Fibroblast of skin of back (primary cell): ENCODE measurements at places on chromosomes 1 and 21.

GRCh38 chr21:44650265-44650972 lies 4.0 kb downstream of the KRTAP12-4 start:
- no peak for DNase-seq

DNA sequence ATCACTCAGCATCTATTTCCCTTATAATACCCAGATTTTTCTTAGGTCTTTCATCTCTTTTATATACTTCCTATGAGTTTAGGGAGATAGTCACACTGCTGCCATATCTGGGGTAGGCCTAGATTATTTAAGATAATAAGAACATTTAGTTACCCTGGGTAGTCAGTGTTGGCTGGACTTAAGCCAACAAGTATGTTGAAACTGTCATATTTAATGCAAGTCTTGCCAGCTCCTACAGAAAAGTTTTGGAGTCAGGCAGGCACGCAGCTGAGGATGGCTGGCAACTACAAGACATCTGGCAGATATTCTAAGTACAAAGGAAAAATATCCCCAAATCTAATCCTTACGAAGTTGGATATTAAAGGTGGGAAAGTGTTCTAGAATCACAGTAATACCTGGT lies 19.2 kb upstream of the DEPDC1 start:
- peak; percentile 10 for DNase-seq

GRCh38 chr1:228793032-228793431 lies 57.8 kb downstream of the RHOU start:
- no peak for DNase-seq

- no peak for DNase-seq
These were observed 65.6 kb upstream of the DMRTA2 start for GRCh38 chr1:50488876-50489275.

DNA sequence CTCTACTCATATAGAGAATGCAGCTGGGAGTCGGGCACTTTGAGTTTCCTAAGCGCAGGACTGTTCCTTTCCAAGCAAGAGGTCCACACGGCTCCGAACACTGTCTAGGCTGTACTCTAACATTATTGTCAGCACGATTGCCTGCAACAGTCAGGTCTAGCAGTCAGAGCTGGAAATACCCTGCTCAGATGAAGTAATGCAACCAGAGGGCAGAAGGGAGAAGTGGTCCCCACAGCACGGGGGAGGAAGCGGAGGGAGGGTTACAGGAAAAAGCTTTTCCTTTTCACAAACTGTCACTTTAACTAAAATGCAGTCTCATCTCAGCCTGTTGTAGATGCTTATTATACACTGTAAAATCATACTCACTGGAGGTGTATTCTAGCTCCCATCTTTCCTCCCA lies 98.9 kb upstream of the SLC44A3 start:
- DNase-seq, result no peak

GRCh38 chr1:100122177-100122576 lies 10.6 kb downstream of the SASS6 start:
- no peak for DNase-seq

DNA sequence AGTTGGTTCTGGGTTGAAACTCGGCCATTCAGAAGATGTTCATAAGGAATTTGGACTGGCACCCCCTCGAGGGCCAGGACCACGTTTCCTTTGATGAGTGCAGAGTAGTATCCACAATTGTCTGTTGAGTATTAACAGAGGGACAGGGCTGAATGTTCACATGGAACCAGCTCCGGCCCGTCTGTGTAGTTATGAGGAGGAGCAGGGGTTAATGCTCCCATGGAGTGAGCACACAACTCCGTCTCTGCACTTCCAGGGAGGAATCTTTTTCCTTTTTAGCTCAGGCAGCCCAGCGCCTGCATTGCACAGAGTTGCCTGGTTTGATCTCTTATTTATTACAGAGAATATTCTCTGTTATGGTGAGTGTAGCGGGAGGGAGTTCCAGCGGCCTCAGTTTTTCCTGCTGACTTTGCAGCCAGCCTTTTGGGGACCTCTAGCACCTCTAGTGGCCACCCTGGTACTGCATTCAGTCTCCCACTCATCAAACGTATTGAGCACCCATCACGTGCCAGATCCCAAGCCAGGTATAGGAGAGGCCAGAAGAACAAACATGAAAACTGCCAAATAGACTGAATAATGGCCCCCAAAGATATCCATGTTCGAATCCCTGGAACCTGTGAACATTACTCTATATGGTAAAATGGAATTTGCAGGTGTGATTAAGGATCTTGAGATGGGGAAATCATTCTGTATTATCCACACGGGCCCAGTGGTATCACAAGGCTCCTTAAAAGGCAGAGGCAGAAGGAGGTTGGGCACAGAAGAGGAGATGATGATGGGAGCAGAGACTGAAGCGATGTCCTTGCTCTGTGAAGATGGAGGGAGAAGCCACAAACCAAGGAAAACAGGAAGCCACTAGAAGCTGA lies 167.7 kb upstream of the CSF3R start:
- DNase-seq, result peak; percentile 40

- no peak for DNase-seq
These were observed 74.7 kb upstream of the NGF start for GRCh38 chr1:115412733-115413132.

GRCh38 chr1:247210376-247211117 lies 38.7 kb upstream of the ZNF124 start:
- peak; percentile 94 for DNase-seq

GRCh38 chr1:1291023-1291528 lies 10.8 kb downstream of the SCNN1D start:
- DNase-seq, result no peak

- peak; percentile 81 for DNase-seq
These were observed 72.4 kb upstream of the CYP2J2 start for GRCh38 chr1:59999006-59999405.

- DNase-seq, result no peak
These were observed 36.1 kb upstream of the IL20 start for GRCh38 chr1:206829282-206829681.

- DNase-seq, result peak; percentile 71
These were observed 46.2 kb downstream of the USP25 start for GRCh38 chr21:15775981-15776380.

GRCh38 chr1:154808261-154808908 lies 61.7 kb downstream of the KCNN3 start:
- no peak for DNase-seq

DNA sequence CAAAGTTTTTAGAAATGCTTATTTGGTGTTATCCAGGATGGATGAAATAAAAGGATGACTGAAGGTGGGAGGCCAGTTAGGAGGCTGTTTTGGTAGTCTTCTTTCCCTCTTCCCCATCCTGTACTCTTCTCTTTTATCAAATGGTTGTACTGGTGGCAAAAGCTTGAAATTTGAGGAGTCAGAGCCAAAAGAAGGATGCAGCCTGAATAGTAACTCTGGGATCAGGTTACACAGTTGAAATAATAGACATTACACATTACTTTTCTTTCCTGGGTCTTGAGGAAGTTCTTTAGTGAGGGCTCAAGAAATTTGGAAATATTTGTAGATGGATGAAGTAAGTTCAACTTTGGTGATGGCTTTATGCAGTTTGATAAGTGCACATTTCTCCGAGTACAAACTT lies 108.6 kb downstream of the GPR52 start:
- DNase-seq, result no peak
